ENCODE measurements at places on chromosomes 7 and 10.

DNA sequence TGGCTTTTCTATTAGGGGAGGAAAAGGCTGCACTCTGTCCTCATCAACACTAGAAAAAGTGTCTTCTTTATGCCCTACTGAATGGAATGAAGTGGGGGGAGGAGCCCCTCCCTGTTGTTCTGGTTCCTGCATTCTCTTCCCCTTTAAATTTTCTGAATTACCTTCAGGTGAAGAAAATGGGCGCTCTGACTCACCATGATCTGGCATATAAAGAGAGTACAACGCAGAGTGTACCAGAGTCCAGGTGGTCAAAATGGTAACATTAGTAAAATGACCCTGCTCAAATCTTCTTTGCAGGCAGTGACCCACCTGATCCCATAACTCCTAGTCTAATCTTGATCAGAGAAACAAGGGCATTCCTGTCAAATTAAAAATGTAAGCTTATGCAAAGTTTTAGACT lies 80.7 kb downstream of the THSD7A start:
- DNase-seq, result no peak

DNA sequence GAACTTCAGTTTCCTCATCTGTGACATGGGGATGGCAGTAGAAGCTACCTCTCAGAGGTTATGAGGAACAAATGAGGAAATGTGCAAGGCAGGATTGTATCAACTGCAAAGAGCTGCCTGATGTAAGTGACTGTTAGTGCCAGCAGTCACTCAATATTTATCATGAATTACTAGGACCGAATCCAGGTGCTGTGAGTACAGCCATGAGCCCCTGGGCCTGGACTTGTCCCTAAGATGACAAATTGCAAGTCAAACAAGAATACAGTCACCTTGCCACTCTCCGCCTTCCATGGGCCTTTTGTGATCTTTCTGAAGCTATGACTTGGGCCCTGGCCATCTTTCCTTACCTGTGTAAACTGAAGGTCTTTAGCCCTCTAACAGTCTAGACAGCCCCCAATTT lies 27.7 kb upstream of the TLX1 start:
- DNase-seq, result no peak

DNA sequence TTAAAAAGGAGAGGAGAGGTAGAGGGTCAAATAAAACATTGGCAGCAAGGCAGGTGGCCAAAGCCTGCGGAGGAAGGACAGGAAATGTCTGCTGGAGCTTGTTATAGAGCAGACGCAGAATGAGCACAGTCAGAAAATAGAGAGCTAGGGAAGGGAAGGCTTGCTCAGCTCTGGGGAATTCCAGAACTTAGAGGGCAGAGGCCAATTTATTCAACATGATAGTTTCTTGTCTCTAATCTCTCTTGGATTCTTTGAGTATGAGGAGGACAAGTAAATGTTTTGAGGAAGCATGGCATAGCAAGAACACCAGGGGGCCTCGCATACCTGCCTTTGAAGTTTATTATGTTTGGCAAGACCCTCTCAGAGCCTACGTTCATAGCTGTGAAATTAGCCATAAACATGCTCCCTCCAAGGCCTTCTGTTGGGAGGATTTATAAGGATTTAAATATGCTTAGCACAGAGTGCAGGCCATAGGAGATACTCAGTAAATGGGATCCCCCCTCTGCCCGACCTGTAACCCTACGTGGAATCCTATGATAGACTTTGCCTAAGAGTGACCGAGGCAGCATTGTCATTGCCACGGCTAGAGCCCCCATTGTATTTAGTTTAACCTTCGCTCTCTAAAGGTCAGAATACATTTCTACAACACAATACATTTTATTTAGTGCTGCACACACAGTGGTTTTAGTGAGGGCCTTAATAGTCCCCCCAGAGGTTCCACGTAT lies 293.9 kb downstream of the CCDC3 start:
- DNase-seq, result no peak

DNA sequence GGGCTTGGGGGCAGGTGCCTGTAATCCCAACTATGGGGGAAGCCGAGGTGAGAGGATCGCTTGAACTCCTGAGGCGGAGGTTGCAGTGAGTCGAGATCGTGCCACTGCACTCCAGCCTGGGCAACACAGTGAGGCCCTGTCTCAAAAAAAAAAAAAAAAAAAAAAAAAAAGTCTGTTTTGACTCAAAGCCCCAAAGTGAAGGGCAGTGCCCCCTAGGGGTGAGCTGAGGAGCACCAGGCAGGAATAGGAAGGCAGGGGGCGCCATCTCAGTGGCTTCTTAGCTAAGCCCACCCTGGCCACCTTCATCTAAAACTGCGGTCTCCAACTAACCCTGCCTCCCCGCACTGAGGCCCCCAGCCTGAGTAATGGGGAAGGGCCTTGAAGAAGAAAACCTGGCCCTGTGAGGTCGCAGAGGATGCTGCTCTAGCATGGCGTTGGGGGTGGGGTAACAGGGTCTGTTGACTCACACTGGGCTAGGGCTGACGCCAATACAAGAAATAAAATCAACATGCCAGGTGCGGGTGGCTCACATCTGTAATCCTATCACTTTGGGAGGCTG lies 9.8 kb downstream of the PODXL start:
- DNase-seq, result no peak

- DNase-seq, result no peak
Observed at GRCh38 chr7:123271231-123271630, 71.5 kb upstream of the SLC13A1 start.

- peak; percentile 48 for DNase-seq
Observed at GRCh38 chr7:30671793-30672465, 10.3 kb downstream of the CRHR2 start.

DNA sequence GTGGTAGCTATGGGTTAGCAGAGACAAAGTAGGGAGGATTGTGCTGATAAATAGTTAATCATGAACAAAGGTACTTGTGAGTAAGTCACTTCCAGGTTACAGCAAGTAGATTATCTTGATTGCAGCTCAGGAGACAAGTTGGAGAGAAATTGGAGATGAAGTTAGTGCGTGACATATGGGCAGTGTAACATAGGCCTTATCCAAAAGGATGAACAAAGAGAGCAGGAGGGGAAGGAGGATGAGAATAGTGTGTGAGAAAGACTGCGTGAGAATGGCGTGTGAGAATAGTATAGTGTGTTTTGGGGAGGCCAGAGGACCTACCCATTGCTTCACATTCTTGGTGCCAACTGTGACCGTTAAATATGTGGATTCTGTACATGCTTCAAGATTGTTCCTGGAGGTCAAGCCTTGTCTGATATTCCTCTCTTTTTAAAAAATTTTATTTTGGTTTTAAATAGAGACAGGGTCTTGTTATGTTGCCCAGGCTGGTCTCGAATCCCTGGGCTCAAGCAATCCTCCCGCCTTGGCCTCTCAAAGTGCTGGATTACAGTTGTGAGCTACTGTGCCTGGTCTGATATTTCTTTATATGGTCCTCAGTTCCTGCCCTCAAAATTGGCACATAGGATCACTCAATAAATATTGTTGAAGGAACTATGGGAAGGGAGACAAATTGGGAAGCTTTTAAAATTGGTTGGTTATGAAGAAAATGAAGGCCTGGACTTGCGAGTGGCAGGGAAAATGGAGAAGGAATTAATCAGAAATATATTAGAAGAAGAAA lies 3.2 kb downstream of the VCL start:
- DNase-seq, result no peak
